ENCODE measurements at places on chromosomes 5 and 9.

GRCh38 chr5:114447084-114447773 lies 85.4 kb downstream of the KCNN2 start:
- no peak for DNase-seq

GRCh38 chr5:15901151-15901550 lies 278.4 kb downstream of the MARCHF11 start:
- no peak for DNase-seq

DNA sequence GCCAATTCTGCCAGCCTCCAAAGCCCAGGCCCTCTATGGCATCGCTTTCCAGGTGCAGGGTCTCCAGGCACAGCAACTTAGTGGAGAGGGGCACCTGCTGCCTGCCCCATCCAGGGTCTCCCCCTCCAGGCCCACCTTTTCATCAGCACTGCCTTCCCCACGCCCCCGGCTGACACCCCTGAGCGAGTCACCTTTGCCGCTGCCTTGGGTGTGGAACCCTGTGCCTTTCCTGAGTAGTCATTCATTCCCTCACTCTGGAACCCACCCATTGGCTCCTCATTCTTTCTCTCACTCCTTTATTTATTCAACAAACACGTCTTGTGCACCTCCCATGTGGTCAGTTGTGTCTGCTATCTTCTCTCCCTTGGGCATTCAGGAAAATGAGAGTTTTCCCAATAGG lies 14.5 kb upstream of the RPL26L1 start:
- DNase-seq, result no peak

GRCh38 chr5:112548246-112548881 lies 129.3 kb upstream of the EPB41L4A start:
- DNase-seq, result no peak

DNA sequence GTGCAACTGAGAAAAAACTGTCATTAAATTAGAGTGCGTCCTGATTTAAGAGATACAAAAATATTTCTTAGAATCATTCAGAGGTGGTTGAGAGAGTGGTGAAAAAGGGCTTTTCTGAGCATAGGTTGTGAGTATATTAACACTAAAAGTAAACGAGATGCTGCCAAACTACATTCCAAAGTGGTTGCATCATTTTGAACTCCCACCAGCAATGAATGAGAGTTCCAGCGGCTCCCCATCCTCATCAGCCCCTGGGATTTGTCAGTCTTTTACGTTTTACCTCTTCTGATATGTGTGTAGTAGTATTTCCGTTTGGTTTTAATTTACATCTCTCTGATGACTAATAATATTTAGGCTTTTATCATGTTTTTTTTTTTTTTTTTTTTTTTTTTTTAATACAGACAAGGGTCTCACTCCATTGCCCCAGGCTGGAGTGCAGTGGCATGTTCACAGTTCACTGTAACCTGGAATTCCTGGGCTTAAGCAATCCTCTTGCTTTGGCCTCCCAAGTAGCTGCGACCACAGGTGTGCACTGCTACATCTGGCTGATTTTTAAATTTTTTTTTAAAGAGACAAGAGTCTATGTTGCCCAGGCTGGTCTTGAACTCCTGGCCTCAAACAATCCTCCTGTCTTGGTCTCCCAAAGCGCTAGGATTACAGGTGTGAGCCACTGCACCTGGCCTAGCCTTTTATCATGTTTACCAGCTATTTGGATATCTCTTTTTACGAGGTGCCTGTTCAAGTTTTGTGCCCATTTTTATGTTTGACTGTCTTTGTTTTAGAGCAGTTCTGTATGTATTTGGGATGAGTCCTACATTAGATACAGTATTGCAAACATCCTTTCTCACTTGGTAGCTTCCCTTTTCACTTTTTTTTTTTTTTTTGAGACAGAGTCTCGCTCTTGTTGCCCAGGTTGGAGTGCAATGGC lies 17.0 kb downstream of the PRRT1B start:
- peak; percentile 66 for DNase-seq

- no peak for DNase-seq
Observed at GRCh38 chr5:2631758-2632157, 119.7 kb downstream of the IRX2 start.

DNA sequence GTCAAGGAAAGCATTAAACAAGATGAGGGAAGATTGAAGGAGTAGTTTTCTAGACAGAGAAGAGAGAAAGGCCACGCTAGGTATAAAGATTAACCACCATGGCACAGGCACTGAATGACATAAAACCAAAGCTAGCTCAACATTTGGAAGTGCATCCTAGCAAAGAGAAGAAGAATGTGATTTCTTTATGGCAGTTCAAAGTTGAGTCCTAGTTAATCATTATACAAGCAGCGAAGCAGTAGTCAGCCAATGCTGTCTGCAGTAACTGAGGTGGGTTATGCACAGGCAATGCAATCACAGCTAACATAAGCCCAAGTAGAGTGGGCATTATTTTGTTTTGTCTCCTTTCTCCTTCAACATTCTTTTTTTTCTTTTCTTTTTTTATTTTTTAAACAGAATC lies 24.0 kb upstream of the ANKRD31 start:
- DNase-seq, result peak; percentile 60

DNA sequence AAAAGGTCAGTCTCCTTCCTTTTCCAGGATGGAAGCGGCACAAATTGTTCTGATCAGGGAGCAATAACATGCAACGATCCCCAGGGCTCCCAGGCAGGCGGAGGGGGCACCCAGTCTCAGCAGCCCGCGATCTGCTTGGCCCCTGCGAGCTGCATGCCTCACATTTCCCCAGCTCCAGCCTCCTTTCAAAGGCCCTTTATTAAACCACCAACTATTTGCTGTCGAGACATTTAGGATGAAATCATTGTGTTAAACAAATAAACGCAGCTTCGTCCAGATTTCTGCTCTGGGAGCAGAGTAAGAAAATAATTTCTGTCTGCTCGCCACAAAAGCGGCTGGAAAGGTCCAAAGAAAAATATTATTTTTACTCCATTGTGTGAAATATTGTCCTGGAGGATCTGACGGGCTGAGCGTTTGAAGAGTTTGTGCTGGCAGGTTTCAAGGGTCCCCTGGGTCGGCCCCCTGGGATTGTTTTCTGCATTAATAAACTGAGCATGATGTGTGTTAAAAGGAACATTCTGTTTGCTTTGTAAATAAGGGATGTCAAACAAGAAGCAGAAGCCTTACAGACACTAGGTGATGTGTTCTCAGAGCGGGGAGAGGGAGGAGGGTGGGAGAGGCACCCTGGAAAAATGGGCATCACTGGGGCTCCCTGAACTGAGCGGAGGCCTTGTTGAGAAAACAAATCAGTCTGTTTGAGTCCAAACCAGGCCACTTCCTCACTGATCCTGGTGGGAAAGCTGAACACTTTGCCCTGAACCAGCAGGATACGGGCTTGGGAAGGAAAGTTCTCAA lies 110.1 kb downstream of the FOXD1 start:
- DNase-seq, result no peak

DNA sequence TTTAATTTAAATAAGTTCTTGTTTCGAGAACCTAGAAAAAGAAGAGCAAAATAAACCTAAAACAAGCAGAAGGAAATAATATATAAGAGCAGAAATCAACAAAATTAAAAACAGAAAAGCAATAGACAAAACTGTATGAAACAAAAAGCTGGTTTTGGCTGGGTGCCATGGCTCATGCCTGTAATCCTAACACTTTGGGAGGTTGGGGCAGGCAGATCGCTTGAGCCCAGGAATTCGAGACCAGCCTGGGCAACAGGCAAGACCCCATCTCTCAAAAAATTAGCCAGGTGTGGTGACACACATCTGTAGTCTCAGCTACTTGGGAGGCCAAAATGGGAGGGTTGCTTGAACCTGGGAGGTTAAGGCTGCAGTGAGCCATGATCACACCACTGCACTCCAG lies 59.2 kb upstream of the OTP start:
- no peak for DNase-seq

GRCh38 chr5:106086352-106086751 lies 1584.4 kb downstream of the EFNA5 start:
- DNase-seq, result no peak

DNA sequence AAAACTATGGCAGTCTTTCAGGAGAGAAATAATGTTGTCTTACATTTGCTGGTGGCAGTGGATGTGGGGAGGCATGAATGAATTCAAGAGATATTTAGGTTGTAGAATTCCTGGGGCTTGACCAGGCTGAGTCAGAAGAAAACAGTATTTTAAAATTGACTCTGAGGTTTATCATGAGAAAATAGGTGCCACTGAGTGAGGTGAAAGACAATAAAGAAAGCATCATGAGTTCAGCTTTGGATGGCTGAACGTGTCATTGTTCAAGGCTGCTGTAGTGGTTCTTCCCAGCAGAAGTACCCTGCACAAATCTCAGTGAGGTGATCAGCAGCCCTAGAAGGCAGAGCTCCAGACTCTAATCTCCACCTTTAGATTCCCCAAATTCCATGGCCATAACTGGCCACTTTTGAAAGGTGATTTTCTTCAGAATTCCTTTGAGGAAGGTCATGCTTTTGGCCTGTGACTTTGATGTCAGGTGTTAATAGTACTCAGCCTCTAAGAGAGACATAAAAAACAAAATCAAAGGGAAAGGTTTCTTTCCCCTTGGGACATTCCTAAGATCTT lies 395.4 kb downstream of the NTRK2 start:
- no peak for DNase-seq

- DNase-seq, result no peak
Observed at GRCh38 chr5:127839072-127839471, 135.9 kb downstream of the CCDC192 start.

DNA sequence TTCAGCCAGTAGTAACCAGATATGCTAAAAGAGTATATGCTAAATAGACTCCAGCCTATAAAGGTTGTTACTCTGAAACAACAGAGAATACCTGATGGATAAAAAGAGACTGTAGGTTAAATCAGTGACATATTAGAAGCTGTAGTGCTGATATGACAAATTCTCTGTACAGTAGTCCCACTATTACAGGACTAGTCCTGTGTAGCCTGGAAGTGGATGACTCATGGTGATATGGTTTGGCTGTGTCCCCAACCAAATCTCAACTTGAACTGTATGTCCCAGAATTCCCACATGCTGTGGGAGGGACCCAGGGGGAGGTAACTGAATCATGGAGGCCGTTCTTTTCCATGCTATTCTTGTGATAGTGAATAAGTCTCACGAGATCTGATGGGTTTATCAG lies 276.2 kb upstream of the POU5F2 start:
- no peak for DNase-seq

GRCh38 chr5:55231029-55231918 lies 2.1 kb downstream of the CCNO start:
- DNase-seq, result no peak

- peak; percentile 55 for DNase-seq
Observed at GRCh38 chr9:78030553-78031443, 813 bp downstream of the GNAQ start.

- DNase-seq, result no peak
Observed at GRCh38 chr9:100083448-100084127, 15.2 kb downstream of the ERP44 start.

DNA sequence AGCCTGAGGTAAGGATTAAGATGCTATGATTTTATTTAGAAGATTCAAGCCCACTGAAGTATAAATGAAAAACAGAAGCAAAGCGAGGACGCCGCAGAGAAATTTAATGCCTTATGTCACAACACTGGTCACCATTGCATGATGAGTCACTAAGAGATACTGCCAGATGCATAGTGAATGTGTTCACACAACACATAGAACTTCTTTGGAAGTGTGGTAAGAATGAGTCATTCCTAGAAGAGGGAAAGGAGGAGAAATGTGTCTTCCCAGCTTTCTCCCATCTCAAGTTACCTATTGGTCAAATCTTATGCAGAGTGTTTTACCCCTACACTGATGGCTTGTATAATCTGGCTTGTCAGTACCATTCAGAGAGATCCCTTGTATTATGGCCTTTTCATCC lies 465.3 kb upstream of the ARRDC3 start:
- no peak for DNase-seq

DNA sequence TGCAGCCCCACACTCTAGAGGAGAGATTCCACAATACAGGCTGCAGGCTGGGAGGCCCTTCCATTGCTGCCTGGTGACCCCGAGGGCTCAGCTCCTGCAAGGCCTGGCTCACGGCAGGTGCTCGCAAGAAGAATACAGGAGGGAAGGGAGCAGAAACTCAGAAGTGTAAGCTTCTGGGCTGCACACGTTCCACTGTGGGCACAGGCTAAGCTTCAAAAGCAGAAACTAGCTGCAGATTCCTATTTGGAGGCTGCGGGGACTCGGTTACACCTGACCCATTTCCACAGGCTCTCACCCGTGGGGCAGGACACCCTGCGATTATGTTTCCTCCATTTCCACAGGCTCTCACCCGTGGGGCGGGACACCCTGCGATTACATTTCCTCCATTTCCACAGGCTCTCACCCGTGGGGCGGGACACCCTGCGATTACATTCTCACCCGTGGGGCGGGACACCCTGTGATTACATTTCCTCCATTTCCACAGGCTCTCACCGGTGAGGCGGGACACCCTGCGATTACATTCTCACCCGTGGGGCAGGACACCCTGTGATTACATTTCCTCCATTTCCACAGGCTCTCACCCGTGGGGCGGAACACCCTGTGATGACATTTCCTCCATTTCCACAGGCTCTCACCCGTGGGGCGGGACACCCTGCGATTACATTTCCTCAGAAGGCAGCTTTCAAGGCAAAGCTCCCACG lies 10.3 kb downstream of the LPCAT1 start:
- DNase-seq, result no peak

GRCh38 chr5:14628346-14628745 lies 36.2 kb upstream of the OTULIN start:
- no peak for DNase-seq

GRCh38 chr9:8724284-8725018 lies 924.9 kb upstream of the DMAC1 start:
- no peak for DNase-seq

DNA sequence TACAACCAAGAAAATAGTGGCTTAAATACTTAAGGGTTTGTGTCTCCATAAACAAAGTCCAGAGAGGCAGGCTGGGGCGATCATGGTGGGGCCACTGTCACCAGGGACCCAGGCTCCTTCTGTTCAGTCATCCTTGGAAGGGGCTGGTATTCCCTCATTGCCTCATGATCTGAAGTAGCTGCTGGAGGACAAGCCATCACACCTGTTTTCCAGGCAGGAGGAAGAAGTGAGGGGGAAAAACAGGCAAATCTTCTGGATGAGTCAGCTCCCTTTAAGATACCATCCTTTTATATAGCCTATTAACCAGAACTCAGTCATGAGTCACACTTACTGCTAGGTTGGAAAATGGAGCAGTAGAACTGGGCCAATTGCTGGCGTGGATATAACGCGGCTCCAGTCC lies 92.3 kb downstream of the DAP start:
- no peak for DNase-seq

DNA sequence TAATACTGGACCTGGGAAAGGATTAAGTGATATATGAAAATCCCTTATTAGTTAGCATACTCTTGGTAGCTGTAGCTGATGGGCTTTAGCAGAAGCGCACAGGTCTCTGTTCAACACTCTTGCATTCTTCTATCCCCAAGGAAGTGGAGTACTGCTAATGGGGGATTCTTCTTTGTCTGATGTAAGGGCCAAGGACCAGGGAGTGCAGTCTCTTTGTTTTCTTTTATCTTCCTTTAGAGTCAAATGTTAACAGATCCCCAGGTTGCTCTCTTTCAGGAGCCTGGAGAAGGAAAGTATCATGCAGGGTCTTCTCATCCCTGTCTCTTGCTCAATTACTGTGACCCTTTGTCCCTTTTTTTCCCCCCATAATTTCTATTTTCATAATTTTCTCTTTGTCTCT lies 1146.9 kb upstream of the DMAC1 start:
- no peak for DNase-seq

GRCh38 chr5:137613554-137614265 lies 114.6 kb upstream of the SPOCK1 start:
- DNase-seq, result no peak
